ENCODE measurements at places on chromosomes 16 and 17. TPM values are rescaled to one million over a fixed set of nuclear protein-coding genes. Genes with fewer than 3 reads are reported as not detected.

The RNU2-1 gene
- total RNA-seq, result not detected

The OR2C1 gene
- 3.6 TPM for total RNA-seq

The SLC5A10 gene
- 0.48 TPM for total RNA-seq

The CLCN7 gene
- 35.2 TPM for total RNA-seq

The HOXB6 gene
- total RNA-seq, result not detected

The GAS7 gene
- 51.3 TPM for total RNA-seq

The NOXO1 gene
- total RNA-seq, result not detected
